ENCODE measurements at places on chromosomes 2 and 18. TPM values are rescaled to one million over a fixed set of nuclear protein-coding genes. Genes with fewer than 3 reads are reported as not detected.

VRK2 gene
- total RNA-seq, result 7.0 TPM

TTR gene
- not detected for total RNA-seq

CDKL4 gene
- total RNA-seq, result 0.29 TPM

RBKS gene
- total RNA-seq, result 2.8 TPM

CNDP1 gene
- total RNA-seq, result 0.20 TPM

Measured in motor neuron (in vitro differentiated cells).